Left kidney (tissue), 8 donors: ENCODE measurements at places on chromosomes 11 and 22. TPM values are rescaled to one million over a fixed set of nuclear protein-coding genes. Genes with fewer than 3 reads are reported as not detected.

ATF4 gene
- polyA plus RNA-seq: 261 TPM

DNA sequence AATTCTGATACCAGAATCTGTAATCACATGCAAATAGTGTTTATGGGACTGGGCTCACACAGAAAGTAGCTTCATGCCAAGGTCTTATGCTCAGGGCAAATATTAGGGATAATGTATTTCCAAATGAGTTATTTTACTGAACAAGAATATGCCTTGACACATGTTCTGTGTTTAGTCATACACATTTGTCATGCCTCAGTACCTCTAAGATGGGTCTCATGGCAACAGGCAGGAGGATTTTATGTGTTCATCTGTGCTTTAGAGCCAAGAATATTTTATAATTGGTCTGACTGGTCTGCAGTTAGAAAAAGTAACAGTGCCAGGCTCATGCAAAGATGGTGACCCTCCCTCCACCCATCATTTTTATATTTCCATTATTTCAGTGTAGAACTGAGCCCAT, 49.1 kb downstream of the JAM3 start:
- no peak for DNase-seq

DNA sequence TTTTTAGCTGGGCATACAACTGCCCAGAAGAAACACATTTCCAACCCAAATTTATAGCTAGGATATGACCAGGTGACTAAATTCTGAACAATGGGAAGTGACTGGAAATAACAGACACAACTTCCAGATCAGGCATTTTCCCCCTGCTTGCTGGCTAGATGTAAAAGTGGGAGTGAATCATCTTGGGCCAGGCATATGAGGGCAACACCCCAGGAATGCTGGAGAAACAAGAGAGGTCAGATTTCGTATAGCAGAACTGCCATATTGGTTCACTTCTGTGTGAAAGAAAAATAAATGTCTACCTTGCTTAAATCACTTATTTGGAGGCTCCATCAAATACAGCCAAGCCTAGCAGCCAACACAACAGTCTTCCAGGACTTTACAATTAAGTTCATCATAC, 7.4 kb downstream of the ATL3 start:
- DNase-seq: no peak

SIK2 gene
- 23.4 TPM for polyA plus RNA-seq

MRGPRF gene
- 18.9 TPM for polyA plus RNA-seq

DNA sequence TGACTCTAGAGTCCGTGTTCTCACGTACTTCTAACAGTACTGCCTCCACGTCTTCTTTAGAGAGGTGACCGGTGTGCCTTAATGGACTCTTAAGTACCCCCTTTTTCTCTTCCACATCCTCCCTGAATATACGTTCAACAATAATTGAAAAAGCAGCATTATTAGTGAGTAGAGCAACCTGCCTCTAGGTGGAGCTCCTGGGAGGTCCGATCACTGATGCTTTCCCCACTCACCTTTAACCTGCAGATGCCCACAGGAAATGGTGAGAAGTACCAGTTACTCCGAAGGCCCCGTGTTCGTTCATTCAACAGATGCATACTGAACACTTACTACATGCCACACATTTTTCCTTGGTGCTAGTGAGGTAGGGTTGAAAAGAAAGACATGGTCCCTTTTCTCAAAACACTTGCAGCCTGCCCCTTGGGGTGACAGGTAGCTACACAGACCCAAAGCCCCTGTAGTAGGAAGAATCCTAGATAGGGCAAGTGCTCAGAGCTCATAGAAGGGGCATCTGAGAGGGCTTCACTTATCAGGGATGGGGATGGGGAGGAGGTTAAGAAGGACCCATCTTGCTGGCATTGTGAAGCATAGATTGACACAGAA, 72.7 kb downstream of the FEZ1 start:
- DNase-seq: no peak

DNA sequence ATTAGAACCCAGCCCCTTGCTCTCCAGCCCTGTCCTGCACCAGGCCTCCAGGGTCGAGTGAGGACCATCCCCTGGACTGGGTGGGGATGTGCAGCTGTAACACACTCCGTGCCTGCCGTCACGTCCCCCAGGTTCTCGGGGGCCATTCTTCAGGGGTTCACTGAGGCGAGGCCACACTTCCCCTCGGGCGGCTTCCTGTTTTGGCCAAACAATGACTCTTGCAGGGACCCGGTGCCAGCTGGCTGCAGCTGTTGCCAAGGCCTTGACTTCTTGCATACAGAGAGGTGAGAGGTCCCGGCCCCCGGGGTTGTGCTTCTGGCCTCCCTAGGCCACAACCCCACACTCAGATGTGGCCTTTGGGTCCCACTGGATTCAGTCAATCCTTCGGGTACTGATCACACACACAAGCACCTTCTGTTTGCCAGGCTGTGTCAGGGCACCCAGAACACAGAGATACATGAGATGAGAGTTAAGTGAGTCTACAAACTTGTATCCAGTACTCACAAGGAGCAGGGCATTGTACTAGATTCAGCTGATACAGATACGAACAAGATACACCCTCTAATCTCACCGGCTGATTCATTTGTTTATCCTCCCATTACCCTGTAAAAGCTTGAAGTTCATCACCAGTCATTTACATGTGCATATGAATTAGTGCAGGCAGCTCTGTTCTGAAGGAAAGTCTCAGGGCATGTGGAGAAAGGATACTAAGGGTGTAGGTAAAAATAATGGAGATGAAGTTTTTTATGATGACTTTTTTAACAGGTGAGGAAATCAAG, 32.9 kb downstream of the LRRC32 start:
- DNase-seq: no peak

- DNase-seq: no peak
These were observed 889 bp upstream of the DMC1 start for GRCh38 chr22:38570779-38571364.

DNA sequence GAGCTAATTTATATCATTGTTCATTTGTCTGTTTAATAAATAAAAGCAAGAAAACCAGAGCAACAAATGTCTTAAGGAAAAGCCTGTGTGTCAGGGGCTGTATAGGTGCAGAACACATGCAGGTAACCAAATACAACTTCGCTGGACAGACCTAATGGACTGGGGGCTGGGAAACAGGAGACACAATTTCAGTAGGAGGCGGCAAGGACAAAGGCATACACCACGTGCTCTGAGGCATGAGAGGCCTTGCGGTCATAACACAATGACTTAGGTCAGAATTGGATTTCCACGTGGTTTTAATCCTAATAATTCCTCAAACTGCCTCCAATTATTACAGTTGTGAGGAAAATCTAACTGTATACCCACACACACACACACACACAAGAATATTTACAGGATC, 8.7 kb upstream of the GLB1L3 start:
- no peak for DNase-seq

DNA sequence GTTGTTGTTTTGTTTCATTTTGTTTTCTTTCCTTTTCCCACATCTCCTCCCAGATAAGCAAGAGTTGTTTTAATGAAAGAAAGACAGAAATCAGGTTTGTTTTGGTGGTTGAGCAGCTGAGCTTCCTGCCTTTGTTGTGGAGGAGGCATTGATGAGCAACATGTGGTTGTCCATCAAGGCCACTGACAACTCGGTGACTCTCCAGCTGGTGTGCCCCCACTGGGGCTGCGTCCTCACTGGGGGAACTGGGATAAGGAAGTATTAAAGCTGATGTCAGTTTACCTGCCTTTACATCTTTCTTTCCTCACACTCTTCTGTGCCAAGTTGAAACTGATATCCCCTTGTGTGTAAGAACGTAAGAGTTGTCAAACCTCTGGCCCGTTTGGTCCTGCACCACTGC, 5.9 kb downstream of the VPS26B start:
- DNase-seq: no peak

USH1C gene
- 81.8 TPM for polyA plus RNA-seq

GRCh38 chr11:68213135-68213515, at the start of gene KMT5B:
KMT5B (minus strand) TSS chr11:68213296; CDS start chr11:68190076, 23,220 bp downstream.
- DNase-seq: peak; percentile 60

GRCh38 chr11:1051356-1052132, 15.0 kb upstream of the MUC6 start:
- no peak for DNase-seq

GRCh38 chr11:112049777-112050176, 24.0 kb downstream of the PIH1D2 start:
- no peak for DNase-seq

KRTAP5-3 gene
- polyA plus RNA-seq: not detected

- DNase-seq: no peak
These were observed 53.7 kb downstream of the CD6 start for GRCh38 chr11:61024938-61025820.

- DNase-seq: no peak
These were observed 845.4 kb downstream of the OPCML start for GRCh38 chr11:132686886-132687285.

DNA sequence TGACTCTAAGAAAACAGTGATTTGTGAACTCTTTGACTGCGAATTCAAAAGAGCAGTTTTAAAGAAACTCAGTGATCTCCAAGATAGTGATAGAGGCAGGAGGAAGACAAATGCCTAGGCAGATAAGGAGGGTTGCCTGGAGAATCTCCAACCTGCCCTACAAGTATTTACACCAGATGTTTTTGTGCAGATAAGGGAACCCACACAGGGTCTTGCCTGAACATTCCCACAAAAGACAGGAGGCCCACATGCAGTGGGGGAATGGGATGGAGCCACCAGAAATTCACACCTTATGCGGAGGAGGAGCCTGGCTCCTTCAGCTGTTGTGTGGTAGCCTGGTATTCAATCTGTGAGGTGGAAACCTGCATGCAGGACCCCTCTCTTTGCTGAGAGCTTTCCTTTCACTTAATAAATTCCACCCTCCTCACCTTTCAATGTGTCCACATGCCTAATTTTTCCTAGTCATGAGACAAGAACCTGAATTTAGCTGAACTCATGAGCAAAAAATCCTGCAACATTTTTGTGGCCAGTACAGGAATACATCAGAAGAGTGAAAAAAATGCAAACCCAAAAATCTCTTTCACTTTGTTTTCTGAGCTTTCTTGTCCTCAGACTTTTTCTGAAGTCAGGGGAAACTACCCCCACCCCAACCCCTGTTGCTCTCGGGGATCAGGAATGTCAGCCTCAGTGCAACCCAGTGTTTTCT, 8.1 kb upstream of the GLYAT start:
- no peak for DNase-seq

DNA sequence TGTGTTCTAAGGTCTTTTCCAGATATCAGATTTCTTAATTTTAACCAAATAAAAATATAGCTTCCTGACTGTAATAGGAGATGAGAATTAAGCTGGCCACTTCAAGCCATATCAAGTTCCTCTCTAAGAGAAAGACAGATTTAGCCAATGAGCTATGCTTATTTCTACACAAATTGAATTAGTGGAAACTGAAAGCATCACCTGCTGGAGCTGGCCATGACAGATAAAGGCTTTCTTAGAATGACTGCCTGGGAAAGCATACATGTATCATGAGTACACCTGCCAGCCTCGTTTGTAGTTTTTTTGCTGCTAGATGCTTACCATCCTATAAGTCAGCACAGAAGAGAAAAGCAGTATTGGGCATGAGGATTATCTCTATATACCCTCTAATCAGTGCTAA, 53.5 kb upstream of the DBX1 start:
- DNase-seq: no peak

- no peak for DNase-seq
These were observed 146.2 kb downstream of the TBC1D22A start for GRCh38 chr22:46908641-46909107.

NXPE1 gene
- 0.10 TPM for polyA plus RNA-seq

GRCh38 chr22:43015677-43016042, 711 bp upstream of the PACSIN2 start:
- DNase-seq: no peak

DNA sequence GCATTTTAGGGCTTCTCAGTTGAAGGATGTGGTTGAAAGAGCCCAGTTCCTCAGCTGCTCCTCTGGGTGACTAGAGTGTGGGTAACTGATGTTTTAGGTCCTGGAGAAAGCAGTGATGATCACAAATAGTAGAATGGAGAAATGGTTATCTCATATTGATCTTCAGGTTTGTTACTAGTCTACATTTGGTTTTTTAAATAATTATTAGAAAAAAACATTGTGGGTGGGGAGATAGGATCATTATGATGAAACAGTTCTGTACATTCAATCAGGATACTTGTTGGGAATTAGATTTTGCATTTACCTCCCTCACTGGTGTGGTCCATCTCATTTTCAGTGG, 24.9 kb downstream of the SREBF2 start:
- DNase-seq: no peak

GRCh38 chr11:44765026-44765595, 38.3 kb downstream of the TSPAN18 start:
- no peak for DNase-seq

GRCh38 chr11:14242187-14242586, 116.8 kb downstream of the RRAS2 start:
- DNase-seq: no peak

PRAME gene
- 1.7 TPM for polyA plus RNA-seq

ADM2 gene
- 4.8 TPM for polyA plus RNA-seq

- no peak for DNase-seq
These were observed 76.1 kb downstream of the SERGEF start for GRCh38 chr11:17936790-17937189.

CREB3L1 gene
- 12.2 TPM for polyA plus RNA-seq

GRCh38 chr11:27973851-27974536, 134.0 kb downstream of the KIF18A start:
- no peak for DNase-seq

- no peak for DNase-seq
These were observed 134.0 kb upstream of the SORL1-AS1 start for GRCh38 chr11:121586750-121587149.

MYBPC3 gene
- 0.13 TPM for polyA plus RNA-seq

- DNase-seq: no peak
These were observed 12.9 kb upstream of the CASTOR1 start for GRCh38 chr22:30301995-30302809.

- no peak for DNase-seq
These were observed 285.2 kb downstream of the METTL15 start for GRCh38 chr11:28393348-28393747.

GRCh38 chr22:41057076-41057475, 35.3 kb upstream of the EP300 start:
- no peak for DNase-seq

SCGB2A2 gene
- not detected for polyA plus RNA-seq

PDE2A gene
- 13.6 TPM for polyA plus RNA-seq

MMP8 gene
- not detected for polyA plus RNA-seq
